ENCODE measurements at places on chromosomes 11 and 22.

DNA sequence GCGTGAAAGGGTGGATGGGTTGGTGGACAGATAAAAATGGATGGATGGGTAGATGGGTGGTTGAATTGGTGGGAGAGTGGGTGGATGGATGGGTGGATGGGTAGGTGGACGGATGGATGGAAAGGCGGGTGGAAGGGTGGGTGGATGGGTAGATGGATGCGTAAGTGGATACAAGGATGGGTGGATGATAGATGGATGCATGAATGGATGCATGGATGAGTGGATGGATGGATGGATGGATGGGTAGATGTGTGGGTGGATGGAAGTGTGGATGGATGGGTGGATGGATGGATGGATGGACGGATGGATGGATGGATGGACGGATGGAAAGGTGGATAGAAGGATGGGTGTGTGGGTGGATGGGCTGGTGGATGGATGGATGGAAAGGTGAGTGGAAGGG is 77.0 kb upstream of the GRK3 start:
- no peak for DNase-seq

DNA sequence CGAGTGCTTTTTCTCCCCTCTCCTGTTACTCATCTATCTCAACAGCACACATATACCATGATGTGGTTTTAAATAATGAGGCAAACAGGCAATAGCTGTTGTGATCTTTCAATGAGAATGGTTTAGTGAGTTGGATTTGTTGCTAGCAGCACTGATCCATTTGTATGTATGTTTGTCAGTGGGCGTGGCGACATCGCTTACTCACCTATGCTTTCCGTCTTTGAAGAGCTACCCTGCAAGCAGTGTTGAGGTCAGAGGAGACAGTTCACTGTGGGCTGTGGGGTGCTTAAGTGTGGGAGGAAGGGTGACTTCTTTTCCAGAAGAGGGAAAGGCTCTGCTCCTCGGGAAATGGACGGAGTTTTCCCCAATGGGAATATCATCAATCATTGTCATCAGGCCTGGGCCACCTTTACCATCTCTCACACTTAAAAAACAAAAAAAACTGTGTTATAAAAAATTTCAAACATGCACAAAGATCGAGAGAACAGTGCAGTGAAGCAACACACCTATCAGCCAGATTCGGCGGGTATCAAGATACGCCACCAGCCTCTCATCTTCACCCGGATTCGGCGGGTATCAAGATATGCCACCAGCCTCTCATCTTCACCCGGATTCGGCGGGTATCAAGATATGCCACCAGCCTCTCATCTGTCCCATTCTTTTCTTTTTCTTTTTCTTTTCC is 83.8 kb downstream of the TBC1D22A start:
- DNase-seq, result no peak

DNA sequence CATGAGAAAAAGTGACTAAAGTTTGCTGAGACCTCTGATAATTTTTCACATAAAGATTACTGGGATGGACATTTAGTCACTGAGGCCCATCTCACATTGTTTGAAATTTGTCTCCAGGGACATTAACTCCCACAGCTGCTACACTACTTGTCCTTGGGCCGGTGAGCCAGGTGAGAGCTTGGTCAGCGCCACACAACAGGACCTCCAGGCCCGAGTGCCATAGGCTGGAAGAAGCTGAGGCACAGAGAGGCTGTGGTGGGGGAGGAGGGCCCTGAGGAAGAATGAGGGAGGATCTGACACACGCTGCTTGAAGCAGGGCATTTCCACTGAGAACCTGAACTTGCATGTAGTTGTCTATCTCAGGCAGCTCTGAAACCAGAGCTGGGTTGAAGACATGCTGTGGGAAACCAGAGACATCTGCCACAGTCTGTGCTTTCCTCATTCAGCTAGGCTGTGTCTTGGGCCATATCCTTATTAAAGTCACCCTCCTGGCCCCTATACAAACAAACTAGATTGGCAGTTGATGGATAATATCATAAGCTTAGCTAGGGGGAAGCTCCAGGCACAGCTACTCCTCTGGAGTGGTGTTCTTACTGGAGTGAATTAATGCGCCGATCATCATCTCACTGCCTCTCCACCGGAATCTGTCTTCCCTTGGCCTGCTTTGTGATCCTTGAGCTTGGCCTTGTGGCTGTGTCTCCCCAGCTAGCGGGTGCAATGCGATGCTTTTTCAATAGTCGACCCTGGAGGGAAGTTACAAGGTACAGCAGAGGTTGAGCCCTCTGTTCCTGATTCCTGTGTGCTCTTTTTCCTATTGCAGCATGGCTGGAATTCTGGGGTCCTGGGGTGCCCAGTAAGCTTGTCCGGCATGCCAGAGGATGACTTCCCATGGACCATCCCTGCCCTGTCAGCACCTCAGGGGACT is 225.3 kb upstream of the B3GAT1 start:
- no peak for DNase-seq

DNA sequence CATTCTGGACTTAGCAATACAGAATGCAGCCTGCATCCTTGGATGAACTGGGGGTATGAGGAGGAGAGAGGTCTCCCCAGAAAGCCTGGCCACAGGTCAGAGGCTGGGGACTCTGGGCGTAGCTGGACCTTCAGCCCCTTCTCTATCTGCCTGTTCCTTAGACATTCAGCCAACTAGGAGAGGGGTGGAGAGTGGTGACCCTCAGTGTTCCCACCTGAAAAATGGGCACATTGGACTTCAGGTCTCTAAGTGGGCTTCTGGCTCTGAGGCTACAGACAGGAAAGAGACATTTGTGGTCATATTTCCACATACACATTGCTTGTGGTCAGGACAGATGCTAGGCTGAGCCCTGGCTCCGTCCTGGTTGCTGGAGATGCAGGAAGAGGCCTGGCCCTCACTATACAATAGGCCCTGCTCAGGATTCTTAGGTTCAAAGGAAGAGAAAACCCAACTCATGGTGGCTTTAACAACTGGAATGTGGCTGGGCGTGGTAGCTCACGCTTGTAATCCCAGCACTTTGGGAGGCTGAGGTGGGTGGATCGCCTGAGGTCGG is 30.1 kb upstream of the CBX7 start:
- DNase-seq, result no peak

DNA sequence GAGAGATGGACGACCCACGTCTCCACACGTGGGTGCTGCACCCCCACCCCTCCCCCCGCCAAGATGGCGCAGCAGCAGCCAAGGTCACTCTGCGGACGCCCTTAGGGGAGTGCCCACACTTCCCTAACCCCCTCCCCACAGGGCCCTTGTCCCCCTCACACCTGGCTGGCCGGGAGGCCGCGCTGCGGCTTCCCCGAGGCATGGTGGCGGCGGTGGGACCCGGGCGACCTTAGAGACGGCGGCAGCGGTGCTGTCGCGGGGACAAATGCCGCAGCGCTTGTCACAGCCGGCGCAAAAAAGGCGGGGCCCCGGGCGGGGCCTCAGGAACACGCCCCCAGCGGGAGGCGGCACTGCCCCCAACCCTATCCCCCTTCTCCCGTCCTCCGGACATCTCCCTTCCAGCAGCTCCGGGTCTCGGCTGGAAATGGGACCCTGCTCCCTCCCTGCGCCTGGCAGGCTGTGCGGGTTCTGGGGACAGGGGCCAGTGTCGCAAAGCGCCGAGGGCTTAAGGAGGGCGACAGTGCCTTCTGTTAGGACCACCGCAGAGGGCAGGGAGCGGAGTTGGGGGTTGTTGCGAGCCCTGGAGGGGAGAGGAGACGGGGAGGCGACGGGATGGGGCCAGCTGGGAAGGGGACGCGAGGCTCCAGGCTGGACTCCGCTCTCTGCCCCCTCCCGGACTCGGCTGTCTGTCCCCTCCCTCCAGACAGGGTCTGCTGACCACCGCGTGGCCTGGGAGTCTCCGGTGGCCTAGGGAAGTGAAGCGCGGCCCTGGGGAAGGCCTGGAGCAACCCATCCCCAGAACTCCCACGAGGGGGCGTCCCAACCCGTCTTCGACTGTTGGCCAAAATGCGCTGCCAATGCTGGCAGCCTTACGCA is at the start of gene CHCHD10:
TSS of gene CHCHD10 (minus strand) at position 300 of the 876 bp plus-strand sequence. CDS start at position 202, 98 bp downstream.
- peak; percentile 86 for DNase-seq

- no peak for DNase-seq
Observed at GRCh38 chr11:5937868-5938602, 4.0 kb upstream of the OR56A3 start.

DNA sequence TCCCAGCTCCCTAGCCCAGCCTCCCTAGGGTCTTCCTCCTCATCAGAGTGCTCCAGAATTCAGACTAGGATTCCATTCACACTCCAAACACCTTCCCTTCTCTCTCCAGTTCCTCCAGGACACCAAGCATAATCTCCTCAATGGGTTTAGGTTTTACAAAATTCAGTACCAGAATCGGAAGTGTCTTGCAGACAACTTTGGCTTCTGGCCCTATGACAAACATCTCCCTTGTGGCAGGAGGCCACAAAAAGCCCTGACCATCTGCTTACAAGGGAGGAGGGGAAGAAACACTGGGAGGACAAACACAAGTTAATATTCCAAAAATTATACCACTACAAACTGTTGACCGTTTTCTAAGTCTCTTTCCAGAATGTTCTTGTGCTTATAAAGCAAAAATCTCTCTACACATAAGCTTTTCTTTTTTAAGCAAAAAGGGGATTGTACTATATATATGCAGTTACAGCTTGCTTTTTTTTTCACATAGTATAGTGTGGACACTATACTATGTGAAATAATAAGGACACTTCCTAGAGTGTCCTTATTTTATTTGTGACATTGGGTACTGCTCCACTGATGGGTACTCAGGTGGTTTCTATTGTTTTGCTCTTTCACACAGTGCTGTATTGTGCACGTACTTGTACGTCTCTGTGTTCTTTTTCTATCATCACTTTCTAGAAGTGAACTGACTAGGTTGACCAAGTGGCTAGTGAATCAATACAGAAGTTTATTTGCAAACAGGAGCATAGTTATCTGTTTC is 78.7 kb downstream of the BDNF start:
- peak; percentile 54 for DNase-seq

GRCh38 chr22:24894220-24894975 is 52.1 kb downstream of the LHFPL7 start:
- peak; percentile 35 for DNase-seq

DNA sequence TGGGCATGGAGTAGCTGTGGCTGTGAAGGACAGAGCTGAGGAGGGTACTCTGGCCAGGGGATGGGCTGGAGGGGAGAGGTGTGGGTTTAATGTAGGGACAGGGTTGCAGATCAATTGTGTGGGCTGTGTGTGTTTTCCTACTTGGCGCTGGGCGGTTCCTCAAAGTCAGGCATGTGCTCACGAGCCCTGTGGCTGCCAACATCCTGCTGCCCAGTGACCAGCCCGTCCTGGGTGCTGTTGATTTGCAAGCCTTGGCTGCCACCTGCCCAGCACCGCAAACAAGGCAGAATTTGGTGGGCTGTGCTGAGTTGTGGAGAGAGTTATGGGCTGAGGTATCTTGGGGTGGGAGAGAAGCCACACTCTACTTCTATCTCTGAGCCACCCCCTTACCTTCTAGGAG is 69.2 kb downstream of the SCN3B start:
- DNase-seq, result no peak

DNA sequence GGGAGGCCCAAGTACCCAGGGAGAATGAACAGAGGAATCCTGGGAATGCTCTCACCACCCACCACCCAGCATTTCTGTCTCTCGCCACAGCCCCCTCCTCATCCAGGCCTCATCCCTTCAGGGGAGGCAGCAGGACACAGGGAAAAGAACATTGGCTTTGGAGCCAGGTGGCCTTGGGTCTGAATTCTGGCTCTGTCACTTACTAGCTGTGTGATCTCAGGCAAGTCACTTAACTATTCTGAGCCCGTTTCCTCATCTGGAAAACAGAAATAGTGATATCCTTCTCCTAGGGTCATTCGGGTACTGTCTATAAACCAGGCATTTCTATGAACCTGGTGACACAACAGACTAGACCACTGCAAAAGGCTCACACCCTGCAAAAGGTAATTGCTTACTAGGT is 22.1 kb downstream of the CHRDL2 start:
- no peak for DNase-seq

GRCh38 chr22:30813936-30814335 is 119.3 kb downstream of the OSBP2 start:
- DNase-seq, result no peak

GRCh38 chr11:28463826-28464225 is 355.6 kb downstream of the METTL15 start:
- no peak for DNase-seq

DNA sequence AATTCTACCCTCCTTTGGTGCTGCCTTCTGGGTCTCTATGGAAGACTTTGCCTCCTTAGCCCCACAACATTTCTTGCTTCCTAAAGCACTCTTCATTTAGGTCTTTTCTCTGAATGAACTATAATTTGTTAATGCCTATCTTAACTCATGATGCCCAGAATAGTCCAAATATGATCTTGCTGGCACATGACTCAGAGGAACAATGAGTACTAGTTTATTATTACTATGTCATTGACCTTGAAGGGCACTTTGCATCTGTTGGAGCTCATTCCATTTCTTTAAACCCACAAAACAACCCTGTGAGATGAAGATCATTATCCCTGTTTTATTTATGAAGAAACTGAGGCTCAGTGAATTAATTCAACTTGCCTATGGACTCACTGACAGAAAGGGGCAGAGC is 320.2 kb upstream of the PLET1 start:
- no peak for DNase-seq

GRCh38 chr11:92104349-92104748 is 120.3 kb upstream of the FAT3 start:
- DNase-seq, result no peak

GRCh38 chr11:34825670-34826383 is 90.4 kb downstream of the APIP start:
- peak; percentile 91 for DNase-seq

- peak; percentile 13 for DNase-seq
Observed at GRCh38 chr11:117314840-117315239, 1.2 kb downstream of the BACE1 start.

GRCh38 chr11:131816051-131816450 is 445.6 kb downstream of the NTM start:
- DNase-seq, result no peak

DNA sequence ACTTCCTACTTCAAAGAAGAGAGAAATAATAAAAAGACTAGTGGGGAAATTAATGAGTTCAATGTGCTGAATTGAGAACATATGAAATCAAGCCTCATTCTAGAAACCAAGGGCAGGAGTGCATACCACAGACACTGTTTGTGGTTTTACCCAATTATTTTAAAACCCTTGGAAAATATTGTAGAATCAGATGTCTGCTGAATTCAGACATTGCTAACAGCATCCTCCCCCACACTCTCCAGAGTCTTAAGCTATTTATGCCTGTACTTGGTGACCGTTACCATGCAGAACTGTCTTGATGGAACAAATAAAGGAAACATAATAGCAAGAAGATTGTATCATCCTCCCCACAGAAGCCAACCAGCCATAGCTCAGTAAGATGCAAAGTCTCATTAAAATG is 850.1 kb downstream of the NTM start:
- no peak for DNase-seq

- no peak for DNase-seq
Observed at GRCh38 chr11:46728659-46729040, 9.6 kb downstream of the F2 start.

DNA sequence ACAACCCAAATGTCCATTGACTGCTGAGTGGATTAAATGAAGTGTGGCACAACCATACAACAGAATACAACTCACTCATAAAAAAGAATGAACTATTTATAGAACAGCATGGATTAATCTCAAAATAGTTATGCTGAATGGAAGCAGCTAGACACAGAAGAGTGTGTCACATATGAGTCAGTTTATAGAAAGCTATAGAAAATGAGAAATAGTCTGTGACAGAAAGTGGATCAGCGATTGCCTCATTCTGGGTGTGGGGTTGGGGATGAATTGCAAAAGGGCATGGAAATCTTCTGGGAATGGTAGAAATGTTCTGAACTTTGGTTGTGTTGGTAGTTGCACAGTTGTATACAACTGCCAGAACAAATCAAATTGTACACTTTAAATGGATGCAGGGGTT is 37.4 kb downstream of the PRR5L start:
- DNase-seq, result no peak

GRCh38 chr11:22752908-22753310 is 76.7 kb downstream of the SVIP start:
- no peak for DNase-seq

Measured in lung (tissue), 17 donors.